ENCODE measurements at places on chromosomes 16 and 17.
A peak's percentile ranks its signal among the peaks of the same experiment; 100 is the strongest.

DNA sequence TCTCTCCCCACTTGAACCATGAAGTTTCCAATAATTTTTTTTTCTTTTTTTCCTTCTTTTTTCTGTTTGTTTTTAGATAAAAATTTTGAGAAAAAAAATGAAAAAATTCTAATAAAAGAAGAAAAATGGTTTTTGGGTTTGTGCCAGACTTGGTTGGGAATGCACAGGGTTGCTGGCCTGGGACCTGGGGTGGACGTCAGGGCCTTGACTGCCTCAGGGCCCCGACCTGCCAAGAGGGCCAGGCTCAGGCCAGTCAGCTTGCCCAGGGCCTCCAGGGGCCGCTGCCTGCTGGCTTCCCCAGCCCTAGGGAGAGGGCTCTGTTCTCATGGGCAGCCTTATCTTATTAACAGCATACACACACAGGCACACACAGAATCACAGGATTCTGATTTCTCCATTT, 6.5 kb downstream of the TBX6 start:
- no peak overlapping the region for H3K4me3 ChIP-seq
- DNase-seq, result no peak
- no peaks in the 10 kb centered on the region for H3K27me3 ChIP-seq
- H3K27ac ChIP-seq, result no peak overlapping the region

- H3K36me3 ChIP-seq, result no peaks in the 10 kb centered on the region
- H3K4me3 ChIP-seq, result no peak overlapping the region
- DNase-seq, result peak; percentile 57
- peak overlapping the region; percentile 71 for H3K27ac ChIP-seq
Measured at GRCh38 chr17:6027342-6028024, 42.7 kb upstream of the WSCD1 start.

DNA sequence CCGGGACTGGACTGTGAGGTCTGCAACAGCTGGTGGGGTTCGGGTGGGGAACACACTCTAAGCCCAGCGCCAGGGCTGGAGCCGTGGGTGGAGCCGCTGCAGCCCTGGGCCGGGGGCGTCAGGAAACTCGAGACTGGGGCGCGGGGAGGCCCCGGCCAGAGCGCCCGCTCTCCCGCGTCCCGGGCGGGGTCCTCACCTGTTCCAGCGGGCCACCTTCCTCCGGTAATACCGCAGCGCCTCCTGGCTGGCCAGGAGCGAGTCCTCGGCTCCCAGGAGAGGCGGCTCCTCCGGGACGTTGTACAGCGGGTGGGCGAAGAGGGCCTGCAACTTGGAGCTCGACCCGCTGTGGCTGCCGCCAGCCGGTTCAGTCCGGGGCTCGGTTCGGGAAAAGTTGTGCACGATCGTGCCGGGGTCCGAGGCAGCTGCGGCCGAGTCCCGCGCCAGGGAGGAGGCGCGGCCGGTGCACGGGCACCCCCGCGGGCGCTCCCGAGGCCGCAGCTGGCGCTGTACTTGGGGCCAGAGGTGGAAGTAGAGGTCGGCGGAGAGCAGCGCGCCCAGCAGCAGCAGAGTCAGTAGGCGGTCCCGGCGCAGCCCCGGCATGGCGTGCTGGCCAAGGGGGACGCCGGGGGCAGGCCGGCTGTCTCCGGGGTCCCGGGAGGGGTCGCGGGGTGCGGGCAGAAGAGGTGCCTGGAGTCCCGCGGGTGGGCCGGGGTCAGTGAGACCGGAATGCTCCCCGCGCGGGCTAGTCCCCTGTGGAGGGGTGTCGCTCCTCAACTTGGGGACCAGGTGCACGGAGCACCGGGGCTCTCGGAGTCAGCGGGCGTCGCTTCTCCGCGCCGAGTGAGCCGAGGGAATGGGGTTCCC, 868 bp downstream of the FAM20A start:
- peak overlapping the region; percentile 26 for H3K4me3 ChIP-seq
- H3K36me3 ChIP-seq, result no peaks in the 10 kb centered on the region
- DNase-seq, result peak; percentile 85
- no peaks in the 10 kb centered on the region for H3K27me3 ChIP-seq
- H3K4me1 ChIP-seq, result peaks cover 5% of the 10 kb centered on the region
- peak overlapping the region; percentile 9 for H3K27ac ChIP-seq

DNA sequence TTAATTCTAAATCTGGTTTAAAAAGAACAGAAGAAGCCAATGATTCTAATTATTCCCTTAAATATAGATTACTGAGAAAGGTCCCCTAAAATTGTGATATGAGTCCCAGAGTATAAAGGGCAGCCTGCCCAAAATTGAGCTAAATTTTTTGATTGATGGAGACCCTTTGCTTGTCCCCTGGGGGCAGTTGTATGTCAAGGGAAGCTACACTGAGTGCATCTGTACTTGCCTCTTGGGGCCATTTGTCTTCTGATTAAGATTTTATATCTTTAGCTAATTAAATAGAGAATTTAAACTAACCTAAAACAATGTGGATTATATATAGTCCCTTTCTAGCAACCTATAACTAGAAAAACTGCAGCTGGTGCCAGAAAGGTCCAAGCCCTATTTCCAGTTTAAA, 12.6 kb downstream of the BLMH start:
- H3K4me1 ChIP-seq, result no peaks in the 10 kb centered on the region
- H3K36me3 ChIP-seq, result peaks cover 4% of the 10 kb centered on the region
- no peak overlapping the region for H3K27ac ChIP-seq

Data from kidney (tissue), 22 donors.